Lower lobe of right lung (tissue), 2 donors: ENCODE measurements at places on chromosomes 12 and 14.

GRCh38 chr14:96081767-96082400 is 42.7 kb downstream of the C14orf132 start:
- peak; percentile 4 for DNase-seq

- no peak for DNase-seq
These were observed 557.3 kb upstream of the MIS18BP1 start for GRCh38 chr14:45810152-45810872.

- no peak for DNase-seq
These were observed 132.2 kb upstream of the NUDT4 start for GRCh38 chr12:93245543-93245942.

DNA sequence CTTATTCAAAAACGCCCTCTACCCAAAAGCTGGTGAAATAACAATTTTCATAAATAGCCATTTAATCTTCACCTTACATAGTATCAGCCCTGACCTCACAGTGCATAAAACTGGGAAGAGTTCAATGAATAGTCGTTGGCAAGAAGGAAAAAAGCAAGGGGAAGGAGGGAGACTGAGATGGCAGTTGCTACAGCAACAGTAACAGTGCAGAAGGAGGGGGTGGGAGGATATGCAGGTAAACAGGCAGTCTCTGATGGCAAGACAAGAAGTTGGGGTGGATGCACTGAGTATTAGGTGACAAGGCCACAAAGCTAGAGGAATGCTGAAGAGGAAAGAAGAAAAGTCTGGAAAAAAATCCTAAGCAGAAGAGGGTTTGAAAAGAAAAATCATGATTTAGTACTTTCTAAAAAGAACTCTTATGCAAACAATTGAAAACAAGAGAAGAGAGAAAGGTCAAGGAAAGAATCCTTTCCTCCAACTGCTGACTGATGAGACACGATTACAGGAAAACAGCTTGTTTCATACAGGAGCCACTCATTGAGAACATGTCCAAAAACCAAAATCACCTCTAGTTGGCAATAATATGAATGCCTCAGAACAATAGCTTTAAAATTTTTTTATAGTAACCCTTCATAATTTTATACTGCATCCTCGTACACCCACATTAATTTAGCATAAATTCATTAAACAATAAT is 56.0 kb downstream of the DCAF5 start:
- DNase-seq = no peak

- DNase-seq = no peak
These were observed 190.7 kb upstream of the LMNTD1 start for GRCh38 chr12:25743679-25744215.

DNA sequence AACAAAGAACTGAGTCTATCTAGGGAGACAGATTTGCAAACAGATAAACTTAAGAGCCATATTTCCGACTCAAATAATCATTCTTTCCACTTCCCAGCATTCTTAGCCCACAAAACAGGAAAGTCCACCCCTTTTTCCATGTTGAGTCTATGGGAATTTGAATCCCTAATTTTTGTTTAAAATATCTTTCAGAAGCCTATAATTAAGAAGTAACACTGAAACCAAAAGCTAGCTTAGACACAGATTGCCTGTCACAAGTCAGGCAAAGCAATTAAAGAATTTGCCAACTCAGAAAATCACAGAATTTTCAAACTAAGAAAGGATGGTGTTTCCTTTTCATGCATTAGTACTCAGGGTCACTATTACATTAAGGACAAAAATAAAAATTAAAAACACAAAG is 17.0 kb downstream of the ATP2B1 start:
- DNase-seq = no peak

DNA sequence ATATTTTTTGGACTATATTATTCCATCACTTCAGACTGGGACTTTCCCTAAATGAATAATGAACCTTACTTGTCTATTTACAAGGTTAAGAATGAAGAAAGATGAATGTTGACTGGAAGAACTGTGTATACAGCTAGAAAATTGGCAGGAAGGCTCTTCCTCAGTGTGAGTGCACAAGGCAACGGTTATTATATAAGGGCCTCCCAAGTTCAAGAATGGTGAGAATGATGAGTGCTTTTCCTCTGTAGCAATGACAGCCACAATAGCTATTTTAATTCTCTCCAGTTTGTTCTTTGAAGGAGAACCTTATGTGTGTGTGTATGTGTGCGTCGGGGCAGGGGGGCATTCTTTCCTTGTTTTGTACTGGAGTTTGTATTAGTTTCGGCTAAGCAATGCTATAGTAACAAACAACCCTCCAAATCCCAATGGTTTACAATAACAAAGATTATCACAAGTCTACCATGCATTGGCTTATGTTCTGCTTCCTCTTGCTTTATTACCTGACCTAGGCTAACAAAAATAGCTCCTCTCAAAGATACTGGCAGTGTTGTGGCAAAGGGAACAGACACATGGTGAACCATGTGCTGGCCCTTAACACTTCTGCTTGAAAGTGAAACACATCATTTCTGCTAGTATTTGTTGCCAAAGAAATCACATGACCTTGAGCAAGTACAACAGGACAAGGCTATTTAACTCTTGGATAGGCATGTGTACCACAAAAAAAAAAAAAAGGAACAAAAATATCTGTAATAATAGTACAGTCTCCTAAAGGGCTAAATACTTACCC is 139.5 kb downstream of the RMST start:
- DNase-seq = no peak

- DNase-seq = no peak
These were observed 35.3 kb upstream of the PPP1R13B start for GRCh38 chr14:103882503-103883262.

DNA sequence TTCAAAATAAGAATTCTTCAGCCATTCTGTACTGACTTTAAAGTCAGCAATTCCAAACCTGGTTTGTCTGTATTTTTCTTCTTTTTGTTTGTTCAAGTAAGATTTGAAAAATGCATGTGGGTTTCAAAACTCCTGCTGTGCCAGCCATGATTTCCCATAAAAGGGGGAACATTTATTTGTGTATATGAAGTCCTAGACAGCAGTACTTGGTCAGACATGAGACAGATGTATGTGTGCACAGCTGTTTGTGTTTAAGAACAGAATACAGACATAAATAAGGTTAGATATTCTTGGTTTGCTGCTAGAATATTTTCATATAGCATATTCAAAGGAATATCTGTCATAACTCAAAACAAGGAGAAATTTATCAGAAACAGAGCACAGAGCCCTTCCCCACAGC is 236.0 kb downstream of the ADAMTS20 start:
- DNase-seq = no peak

DNA sequence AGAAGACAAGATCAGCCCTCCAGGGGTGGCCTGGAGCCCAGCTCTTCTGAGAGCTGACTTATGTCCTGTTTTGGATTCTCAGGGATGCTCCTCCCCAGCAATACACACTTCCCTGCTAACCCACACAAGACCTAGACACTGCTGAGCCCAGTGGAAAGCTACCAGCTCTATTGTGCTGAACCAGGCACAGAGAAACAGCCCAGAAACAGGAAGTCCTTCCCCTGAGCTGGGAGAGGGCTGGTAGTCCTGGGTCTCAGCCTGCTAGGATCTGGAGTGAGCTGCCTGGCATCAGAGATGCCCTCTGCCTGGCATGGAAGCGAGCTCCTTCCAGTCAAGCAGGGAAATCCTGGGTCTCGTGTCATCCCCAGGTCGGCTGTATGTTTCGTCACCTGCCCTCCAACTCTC is 1.2 kb upstream of the LAG3 start:
- DNase-seq = no peak

DNA sequence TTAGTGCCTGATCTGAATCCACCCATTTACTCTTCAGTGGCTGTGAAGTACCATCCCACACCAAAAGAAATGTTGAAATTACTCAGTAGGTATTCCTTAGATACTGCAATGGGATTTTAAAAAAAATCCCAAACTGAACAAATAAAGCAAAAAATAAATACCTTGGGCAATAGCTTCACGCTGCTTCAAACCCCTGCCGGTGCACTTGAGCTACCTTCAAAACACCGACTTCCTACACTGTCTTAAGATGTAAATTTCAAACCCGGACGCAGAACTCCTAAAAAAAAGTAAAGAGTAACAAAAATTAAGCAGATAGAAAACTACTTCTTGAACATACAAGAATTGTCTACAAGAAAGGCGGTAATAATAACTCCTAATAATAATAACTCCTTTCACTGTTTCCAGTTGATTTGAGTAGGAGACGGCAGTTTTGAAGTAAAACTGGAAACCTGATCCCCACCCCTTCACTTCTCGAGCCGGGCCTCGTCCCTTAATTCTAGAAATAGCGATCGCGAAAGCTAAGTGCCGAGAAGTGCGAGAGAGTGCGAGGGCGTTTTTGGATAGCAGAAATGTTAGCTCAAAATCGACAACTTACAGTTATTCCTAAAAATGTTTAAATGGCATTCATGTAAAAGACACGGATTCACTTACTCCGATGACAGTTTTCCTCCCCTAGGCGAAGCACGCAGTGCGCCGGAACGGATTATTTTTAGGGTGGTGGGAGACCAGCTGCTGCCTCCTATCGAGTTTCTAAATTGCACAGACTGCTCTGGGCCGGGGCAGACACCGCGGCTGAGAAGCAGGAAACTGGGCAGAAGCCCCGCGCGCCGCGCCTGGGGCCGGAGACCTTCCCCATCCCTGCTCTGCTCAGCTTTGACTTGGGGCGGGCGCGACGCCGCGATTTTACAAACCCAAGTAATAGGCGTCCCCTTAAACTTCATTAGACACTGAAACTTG is at the start of gene ABCC9:
TSS of gene ABCC9 (minus strand) at position 878 of the 957 bp plus-strand sequence. CDS start 4,752 bp downstream, outside the sequence.
- peak; percentile 51 for DNase-seq

GRCh38 chr12:8648576-8649205 is 13.9 kb downstream of the MFAP5 start:
- DNase-seq = no peak

GRCh38 chr14:65387628-65388027 is 24.9 kb upstream of the FUT8 start:
- DNase-seq = no peak

DNA sequence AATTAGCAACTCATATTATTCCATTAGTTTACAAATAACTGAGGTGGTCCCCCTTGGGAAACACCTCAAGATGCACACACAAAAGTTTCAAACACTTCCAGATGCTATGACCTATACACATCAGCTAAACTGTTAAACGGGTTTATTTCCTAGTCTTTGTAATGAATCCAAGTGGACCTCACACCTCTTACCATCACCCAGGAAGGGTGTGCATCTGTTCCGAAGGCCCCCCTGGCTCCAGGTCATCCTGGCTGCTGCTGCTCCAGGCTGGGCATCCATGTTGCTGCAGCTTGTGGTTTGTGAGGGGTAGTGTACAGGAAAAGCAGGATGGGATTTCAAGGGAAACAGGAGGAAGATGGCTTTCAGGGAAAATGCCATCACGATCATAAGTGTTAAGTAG is 6.8 kb downstream of the HNRNPC start:
- no peak for DNase-seq

- no peak for DNase-seq
These were observed 103.0 kb downstream of the CRADD start for GRCh38 chr12:93780101-93780641.

GRCh38 chr12:113267621-113268020 is 46.4 kb downstream of the TPCN1 start:
- no peak for DNase-seq

GRCh38 chr12:55818886-55819285 is 1.0 kb downstream of the ORMDL2 start:
- DNase-seq = no peak

DNA sequence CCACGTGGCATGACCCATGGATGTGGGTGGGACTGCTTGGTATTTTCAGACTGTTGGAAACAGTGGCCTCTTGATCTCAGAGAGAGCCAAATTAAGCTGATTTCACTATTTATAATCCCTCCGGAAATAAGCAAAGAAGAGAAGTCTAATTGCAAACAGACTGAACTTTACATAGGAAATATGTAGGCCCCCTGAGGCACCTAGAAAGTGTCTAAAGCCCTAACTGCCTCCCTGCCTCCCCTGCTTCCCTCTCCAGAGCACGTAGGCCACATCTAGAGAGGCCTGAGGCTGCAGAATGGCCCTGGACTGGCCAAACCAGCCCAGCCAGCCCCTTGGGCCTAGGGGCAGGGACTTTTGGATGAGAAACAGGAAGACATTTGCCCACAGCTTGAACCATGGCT is 123.8 kb downstream of the ZFP36L1 start:
- DNase-seq = no peak

GRCh38 chr14:68978172-68978911 is 760 bp downstream of the ACTN1 start:
- peak; percentile 79 for DNase-seq

DNA sequence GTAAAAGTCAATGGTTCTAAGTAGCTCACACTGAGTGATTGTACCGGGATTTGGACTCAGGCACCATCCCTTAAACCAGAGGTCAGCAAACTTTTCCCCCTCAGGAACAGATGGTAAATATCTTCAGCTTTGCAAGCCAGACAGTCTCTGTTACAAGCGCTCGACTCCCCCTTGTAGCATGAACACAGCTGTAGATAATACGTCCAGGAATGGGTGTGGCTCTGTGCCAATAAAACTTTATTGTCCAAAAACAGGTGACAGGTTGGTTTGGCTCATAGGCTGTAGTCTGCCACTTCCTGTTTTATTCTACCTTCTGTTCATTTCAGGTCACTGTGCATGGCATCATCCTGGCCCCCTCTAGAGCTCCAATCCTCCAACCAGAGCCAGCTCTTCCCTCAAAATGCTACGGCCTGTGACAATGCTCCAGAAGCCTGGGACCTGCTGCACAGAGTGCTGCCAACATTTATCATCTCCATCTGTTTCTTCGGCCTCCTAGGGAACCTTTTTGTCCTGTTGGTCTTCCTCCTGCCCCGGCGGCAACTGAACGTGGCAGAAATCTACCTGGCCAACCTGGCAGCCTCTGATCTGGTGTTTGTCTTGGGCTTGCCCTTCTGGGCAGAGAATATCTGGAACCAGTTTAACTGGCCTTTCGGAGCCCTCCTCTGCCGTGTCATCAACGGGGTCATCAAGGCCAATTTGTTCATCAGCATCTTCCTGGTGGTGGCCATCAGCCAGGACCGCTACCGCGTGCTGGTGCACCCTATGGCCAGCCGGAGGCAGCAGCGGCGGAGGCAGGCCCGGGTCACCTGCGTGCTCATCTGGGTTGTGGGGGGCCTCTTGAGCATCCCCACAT is 7.6 kb downstream of the BDKRB1 start:
- no peak for DNase-seq

DNA sequence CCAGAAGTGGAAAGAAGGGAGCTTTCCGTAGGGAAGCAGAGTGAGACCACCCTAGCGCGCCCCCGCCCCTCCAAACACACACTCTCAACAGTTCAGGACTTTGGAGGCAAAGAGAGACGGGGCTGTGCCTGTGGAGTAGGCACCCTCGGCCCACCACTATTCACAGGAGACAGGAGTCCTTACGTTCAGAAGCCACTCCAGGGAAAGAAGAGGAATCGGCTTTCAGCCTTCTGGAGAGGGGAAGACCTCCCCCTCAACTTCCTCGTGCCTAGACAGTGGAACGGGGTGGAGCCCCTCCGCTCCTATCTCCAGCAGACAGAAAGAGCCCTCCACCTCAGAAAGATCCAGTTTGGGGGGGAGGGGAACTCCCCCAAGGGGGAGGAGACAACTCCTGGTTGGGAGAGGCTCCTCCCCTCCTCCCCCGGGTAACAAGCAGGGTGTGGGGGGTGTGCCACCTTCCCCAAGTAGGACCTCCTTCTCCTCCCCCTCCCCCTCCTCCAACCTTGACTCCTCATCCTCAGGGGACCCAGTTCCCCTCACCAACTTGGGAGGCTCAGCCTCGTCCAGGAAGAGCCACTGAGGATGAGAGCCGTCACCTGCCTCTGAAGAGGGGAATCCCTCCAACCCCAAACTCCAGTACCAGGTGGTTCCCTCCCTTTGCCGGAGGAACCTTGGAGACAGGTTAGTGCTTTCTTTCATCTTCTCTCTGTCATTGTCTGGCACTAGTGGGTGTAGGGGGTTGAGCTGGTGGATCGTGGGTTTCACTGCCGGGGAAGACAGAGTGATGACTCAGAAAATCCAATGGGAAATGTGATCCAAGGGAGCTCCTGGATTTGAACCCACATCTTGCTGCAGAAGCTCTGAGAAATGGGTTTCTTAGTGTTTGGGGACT is 883 bp downstream of the FOXJ2 start:
- no peak for DNase-seq
